ENCODE measurements at places on chromosomes 4 and X. TPM values are rescaled to one million over a fixed set of nuclear protein-coding genes. Genes with fewer than 3 reads are reported as not detected.

MAGEC2 gene
- not detected for total RNA-seq

RHOH gene
- not detected for total RNA-seq

IQCM gene
- total RNA-seq, result not detected

IL2RG gene
- total RNA-seq, result not detected

PABPC5 gene
- total RNA-seq, result 0.40 TPM

C1QTNF7 gene
- total RNA-seq, result not detected
